ENCODE measurements at places on chromosomes 11 and 22.

- no peak for DNase-seq
These were observed 1.4 kb upstream of the CREB3L1 start for GRCh38 chr11:46275964-46276641.

- DNase-seq, result no peak
These were observed 32.9 kb downstream of the FAT3 start for GRCh38 chr11:92257536-92257935.

- no peak for DNase-seq
These were observed 98.5 kb downstream of the TSPAN18 start for GRCh38 chr11:44825058-44825785.

DNA sequence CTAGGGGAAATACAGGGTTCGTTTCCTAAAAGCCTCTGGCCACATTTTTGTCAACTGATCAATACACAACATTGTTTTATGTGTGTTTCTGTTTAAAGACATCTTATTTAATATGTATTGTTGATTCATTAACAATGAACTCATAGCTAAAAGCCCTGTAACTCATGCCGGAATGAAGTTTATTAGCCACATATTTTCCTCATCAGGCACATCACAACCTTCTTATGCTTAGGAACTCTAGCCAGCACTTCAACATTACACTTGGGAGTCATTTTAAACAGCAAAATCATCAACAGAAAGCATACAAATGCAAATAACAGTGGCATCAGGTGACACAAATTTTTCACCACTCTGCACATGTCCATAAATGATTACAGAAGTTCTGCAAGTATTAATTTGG, 15.1 kb upstream of the BLID start:
- DNase-seq, result no peak

DNA sequence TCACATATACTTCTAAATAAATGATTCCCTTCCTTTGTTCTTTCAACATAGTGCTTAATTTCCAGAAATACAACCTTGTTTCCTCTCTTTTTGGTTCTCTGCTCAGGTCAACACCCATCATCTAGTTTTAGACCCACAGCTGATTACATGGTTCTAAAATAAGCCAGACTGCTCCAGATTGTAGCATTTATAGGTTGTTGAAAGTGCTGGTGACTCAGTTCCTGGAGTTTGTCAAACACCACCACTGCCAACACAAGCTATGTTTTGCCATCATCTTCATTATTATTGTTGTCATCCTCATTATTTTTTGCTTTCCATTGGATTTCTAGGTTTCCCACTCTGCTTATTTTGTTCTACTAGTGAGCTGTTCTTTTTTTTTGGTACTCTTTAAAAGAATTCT, 22.3 kb upstream of the MMP20 start:
- no peak for DNase-seq

GRCh38 chr11:123392431-123392830, 37.6 kb upstream of the GRAMD1B start:
- DNase-seq, result no peak

- DNase-seq, result no peak
These were observed 160.5 kb upstream of the TBCEL start for GRCh38 chr11:120863359-120863758.

DNA sequence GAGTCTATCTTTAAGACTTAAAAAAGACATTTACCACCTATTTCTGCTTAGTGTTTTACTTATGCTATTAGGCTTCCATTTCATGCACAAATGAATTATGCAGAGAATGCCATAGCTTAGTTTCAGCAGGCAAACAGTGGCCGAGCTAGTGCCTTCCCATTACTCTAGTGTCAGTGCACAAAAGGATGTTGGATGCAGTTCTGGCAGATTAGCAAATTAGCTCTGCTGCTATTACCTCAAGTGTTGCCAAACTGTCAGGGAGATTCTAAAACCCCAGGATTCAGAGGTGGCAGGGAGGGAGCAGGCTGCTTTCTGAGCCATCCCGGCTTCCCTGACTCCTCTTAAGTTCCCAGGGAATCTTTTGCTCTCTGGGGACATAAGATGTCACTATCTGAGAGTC, 209.4 kb upstream of the NCAM1 start:
- DNase-seq, result no peak

GRCh38 chr22:42625416-42625815, 10.7 kb upstream of the POLDIP3 start:
- DNase-seq, result no peak

DNA sequence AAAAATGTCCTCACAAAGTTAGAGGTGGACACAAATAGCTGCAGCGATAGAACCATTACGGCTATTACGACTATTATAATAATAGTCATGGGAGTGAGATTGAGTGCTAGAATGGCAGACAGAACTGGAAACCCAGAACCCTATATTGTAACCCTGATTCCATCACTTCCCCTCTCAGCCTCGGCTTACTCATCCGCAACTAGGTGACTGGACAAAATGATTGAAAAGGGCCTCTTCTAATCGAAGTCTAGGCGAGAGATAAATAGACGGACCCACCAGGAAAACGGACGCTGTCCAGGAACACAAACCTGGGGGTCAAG, 629 bp downstream of the PSMA1 start:
- no peak for DNase-seq

DNA sequence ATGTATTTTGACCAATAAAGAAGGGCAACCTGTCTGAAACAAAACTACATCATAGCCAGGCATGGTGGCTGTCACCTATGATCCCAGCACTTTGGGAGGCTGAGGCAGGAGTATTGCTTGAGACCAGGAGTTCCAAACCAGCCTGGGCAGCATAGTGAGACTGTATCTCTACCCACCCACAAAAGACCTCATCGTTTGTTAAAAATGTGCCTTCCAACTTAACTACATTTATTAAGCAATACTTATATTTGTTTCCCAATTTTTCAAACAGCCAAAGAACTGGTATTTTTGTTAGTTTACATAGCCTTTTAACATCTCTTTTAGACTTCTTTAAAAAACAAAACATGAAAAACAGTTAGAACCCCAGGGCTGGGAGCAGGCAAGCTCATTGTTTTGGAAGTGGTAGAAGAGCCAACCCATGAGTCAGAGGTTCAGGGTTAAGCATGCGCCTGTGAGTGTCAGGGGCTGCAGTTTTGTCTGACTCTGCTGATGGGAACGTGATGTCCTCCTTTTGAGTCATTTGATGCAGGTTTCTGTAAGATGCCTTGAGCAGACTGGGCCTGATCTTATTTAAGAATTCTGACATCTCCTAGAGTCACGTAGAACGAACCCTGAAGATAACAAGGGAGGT, 53.9 kb upstream of the CRTAM start:
- no peak for DNase-seq

DNA sequence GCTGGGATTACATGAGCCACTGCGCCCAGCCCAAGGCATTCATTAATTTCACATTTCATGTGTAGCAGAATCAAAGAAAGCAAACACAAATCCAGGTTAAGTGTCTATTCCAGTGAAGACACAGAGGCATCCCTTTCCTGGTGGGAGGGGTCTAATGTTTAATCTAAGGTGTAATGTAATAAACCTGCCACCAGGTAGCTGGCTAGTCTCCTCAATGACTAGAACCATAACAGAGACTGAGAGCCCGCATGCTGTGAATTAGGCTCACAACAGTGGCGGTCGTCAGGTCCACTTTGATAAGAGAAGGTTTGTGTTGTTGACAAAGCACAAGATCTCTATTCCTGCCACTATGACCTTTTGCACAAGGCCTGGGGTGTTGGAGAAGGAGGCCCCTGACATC, 64.2 kb upstream of the ADA2 start:
- no peak for DNase-seq

DNA sequence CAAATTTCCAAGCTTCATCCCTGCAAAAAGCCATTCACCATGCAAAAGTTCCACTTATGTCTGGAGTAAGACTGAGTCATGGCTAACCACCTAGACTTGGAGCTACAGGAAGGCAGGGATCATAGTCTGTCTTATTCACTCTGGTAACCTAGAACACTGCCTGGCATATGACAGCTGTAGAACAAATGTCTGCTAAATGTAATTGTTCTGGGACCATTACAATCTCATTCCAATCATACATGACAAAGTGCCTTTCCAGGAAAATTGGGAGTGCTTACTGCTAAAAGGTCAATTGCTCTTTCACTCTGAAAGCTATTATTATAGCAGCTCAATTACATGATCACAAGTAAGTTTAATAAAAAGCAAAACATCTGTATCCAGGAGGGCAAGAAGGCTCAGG, 99.1 kb upstream of the CHRM4 start:
- no peak for DNase-seq

GRCh38 chr22:35119494-35119893, 53.5 kb downstream of the ISX start:
- DNase-seq, result no peak

DNA sequence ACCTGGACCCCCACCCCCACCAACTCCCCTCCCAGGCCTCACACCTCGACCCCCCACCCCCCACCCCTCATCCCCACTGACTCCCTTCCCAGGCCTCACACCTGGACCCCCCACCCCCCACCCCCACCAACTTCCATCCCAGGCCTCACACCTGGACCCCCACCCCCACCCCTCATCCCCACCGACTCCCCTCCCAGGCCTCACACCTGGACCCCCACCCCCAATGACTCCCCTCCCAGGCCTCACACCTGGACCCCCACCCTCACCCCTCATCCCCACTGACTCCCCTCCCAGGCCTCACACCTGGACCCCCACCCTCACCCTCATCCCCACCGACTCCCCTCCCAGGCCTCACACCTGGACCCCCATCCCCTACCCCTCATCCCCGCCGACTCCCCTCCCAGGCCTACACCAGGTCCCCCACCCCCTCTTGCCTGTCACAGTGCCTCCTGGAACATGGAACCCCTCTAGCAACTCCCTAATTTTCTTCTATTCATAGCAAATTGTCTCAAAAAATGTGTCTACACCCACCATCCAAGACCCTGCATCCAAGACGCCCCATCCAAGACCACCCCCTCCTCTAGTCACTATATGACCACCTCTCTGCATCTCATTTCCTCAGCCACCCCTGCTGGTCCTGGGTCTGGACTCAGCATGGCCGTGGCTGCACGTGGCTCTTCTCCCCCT, 36.9 kb upstream of the BRSK2 start:
- no peak for DNase-seq

DNA sequence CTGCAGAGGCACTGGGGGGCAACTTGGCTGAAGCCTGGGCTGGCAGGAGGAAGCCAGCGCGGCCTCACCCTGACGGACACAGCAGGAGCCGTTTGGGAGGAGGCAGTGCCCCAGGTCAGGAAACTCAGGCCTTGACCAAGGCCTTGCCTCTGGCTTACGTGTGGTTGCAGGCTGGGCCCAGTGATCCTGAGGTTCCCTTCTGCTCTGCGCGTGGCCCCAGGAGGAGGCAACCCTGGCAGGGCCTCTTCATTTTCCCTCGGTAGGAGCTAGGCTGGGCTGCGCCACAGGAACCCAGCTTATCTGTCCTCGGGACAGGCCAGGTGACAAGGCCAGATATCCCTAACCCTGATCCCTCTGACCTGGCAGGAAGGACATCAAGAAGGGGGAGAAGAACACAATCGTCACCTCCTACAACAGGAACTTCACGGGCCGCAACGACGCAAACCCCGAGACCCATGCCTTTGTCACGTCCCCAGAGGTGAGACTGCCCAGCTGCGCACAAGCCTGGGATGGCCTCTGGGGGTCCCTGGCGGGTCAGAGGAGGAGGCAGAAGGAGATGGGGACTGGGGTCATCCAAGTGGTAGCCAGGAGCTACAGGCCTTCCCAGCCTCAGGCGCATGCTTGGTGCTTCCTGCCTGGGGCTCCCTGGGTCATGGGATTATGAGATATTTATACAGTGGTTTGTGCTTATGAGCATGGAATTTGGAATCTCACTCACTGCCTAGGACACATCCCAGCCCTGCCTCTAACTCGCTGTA, 20.6 kb downstream of the POLR3H start:
- DNase-seq, result no peak

DNA sequence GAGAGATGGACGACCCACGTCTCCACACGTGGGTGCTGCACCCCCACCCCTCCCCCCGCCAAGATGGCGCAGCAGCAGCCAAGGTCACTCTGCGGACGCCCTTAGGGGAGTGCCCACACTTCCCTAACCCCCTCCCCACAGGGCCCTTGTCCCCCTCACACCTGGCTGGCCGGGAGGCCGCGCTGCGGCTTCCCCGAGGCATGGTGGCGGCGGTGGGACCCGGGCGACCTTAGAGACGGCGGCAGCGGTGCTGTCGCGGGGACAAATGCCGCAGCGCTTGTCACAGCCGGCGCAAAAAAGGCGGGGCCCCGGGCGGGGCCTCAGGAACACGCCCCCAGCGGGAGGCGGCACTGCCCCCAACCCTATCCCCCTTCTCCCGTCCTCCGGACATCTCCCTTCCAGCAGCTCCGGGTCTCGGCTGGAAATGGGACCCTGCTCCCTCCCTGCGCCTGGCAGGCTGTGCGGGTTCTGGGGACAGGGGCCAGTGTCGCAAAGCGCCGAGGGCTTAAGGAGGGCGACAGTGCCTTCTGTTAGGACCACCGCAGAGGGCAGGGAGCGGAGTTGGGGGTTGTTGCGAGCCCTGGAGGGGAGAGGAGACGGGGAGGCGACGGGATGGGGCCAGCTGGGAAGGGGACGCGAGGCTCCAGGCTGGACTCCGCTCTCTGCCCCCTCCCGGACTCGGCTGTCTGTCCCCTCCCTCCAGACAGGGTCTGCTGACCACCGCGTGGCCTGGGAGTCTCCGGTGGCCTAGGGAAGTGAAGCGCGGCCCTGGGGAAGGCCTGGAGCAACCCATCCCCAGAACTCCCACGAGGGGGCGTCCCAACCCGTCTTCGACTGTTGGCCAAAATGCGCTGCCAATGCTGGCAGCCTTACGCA, at the start of gene CHCHD10:
Gene CHCHD10 (minus strand): TSS at position 300 of the 876 bp plus-strand sequence. CDS start 98 bp downstream, at position 202.
- DNase-seq, result peak; percentile 92

DNA sequence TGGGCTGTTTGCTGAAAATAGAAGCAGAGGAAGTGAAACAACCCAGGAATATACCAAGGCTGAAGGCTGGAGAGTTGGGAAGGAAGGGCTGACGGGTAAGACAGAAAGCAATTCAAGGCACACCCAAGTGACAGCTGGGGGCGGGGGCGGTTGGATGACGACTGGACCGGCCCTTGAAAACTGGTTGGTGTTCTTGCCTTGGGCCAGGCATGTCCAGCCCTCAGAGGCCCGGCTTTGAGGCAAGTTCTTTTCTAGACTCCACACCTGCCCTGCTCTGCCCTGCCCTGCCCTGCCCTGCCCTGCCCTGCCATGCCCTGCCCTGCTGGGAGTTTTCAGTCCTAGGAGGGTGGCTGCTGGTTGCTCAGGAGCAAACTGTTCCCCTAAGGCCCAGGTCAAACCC, 34.2 kb upstream of the CACNG2 start:
- no peak for DNase-seq
